ENCODE measurements at places on chromosomes 6 and 20. TPM values are rescaled to one million over a fixed set of nuclear protein-coding genes. Genes with fewer than 3 reads are reported as not detected.

- H3K36me3 ChIP-seq, result no peaks in the 10 kb centered on the region
- no peak for DNase-seq
- H3K27ac ChIP-seq, result no peak overlapping the region
- peaks cover 31% of the 10 kb centered on the region for H3K27me3 ChIP-seq
- peaks cover 8% of the 10 kb centered on the region for H3K4me1 ChIP-seq
Measured at GRCh38 chr20:22403022-22403631, 181.2 kb downstream of the FOXA2 start.

DNA sequence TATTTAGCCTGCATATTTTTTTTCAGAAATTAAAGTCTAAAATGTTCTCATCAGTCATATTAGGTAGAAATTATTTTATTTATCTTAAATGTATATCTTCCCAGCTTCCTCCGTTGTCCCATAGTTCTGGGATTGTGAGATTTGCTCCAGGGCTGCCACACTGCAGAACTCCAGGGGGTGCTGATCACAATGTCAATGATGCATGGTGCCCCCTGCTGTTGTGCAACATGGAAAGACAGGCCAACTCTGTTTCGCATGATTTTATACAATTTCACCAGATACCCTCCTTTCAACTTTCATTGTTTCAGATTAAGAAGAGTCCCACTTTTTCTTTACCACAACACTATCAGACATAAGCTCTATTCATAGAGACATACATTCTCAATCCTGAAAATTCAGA lies 35.9 kb downstream of the ID4 start:
- no peaks in the 10 kb centered on the region for H3K27me3 ChIP-seq
- no peaks in the 10 kb centered on the region for H3K36me3 ChIP-seq
- no peak overlapping the region for H3K27ac ChIP-seq

DNA sequence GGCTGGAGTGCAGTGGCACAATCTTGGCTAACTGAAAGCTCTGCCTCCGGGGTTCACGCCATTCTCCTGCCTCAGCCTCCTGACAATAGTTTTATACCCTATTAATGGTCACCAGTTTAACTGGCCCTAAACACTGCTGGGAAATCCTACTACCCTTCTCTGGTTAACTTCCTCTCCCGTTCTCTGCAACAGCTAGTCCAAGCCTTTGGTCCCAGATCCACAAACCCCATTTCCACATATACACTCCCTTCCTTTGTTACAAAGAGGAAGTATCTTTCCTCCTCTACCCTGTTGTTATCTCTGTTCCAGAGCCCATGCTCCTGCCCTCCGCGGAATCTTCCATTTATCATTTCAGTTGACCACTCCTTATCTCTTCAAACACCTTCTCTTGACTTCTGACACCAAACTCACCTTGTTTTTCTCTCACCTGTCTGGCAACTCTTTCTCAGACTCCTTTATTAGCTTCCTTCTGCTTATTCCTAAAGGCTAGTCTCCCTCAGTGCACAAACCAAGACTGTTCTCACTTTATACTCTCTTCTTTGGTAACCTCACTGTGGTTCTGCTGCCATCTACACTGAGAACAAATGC lies 25.0 kb upstream of the TBC1D22B start:
- H3K36me3 ChIP-seq, result no peaks in the 10 kb centered on the region
- no peaks in the 10 kb centered on the region for H3K4me1 ChIP-seq
- no peak for DNase-seq
- H3K4me3 ChIP-seq, result no peak overlapping the region

DNA sequence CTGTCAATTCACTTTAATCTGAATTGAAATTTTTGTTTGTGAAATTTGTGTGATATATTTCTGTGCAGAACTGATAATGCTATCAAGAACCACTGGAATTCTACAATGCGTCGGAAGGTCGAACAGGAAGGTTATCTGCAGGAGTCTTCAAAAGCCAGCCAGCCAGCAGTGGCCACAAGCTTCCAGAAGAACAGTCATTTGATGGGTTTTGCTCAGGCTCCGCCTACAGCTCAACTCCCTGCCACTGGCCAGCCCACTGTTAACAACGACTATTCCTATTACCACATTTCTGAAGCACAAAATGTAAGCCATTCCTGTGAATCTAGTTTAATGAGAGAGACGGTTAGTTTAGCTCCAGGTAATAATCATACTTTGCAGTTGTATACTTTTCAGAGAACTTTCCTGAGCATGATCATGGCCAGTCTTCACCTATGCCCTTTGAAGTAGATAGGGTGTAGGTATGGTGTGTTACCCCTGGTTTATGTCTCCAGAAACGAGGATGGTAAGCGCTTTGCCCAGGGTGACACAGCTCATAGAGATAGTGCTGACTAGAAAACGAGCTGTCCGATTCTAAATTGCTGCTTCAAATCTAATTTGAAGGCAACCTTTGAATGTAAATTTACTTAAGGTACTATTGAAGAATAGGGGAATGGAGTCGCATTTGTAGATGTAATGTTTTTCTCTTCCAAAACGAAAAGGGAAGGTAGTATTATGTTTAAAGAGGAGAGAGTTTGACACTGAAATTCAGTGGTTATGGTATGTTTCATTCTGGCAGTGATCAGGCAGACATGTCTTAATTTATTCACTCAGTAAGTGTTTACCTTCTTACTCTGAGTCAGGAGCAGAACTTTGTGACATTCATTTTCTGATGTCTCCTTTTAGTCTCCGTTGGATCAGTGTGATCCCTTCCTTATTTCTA lies 11.4 kb downstream of the MYB start:
- H3K4me3 ChIP-seq, result no peak overlapping the region
- no peaks in the 10 kb centered on the region for H3K27me3 ChIP-seq
- DNase-seq, result no peak
- H3K36me3 ChIP-seq, result no peaks in the 10 kb centered on the region
- no peaks in the 10 kb centered on the region for H3K4me1 ChIP-seq

The PACRG gene
- total RNA-seq, result 14.6 TPM

All from heart right ventricle (tissue), 16 donors.